Cardiac muscle cell (in vitro differentiated cells and primary cell): ENCODE measurements at places on chromosomes 7 and 10.

GRCh38 chr10:71213761-71214440 lies 1.5 kb downstream of the UNC5B start:
- peaks cover 45% of the 10 kb centered on the region for H3K4me1 ChIP-seq
- peak; percentile 94 for DNase-seq
- no peaks in the 10 kb centered on the region for H3K36me3 ChIP-seq
- peak overlapping the region; percentile 86 for H3K27ac ChIP-seq

DNA sequence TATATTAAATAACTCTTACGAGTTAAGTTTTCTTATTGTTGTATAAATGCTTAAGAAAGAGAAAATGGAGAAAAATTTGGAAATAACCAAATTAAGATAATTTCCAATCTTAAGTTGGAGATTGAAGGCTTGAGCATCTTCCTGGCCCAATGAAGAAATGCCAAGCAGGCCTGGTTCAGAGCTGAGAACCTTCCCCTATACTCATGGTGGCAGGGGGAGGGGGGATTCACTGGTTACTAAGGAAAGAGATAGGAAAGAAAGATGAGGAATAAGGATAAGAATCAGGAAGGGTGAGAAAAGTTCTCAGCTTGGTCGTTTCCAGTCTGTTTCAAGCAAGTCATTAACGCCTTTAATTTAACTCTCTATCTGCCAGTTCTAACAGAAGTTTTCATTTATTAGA lies 166.2 kb downstream of the AVL9 start:
- no peak overlapping the region for H3K27ac ChIP-seq
- no peaks in the 10 kb centered on the region for H3K27me3 ChIP-seq
- peaks cover 6% of the 10 kb centered on the region for H3K4me1 ChIP-seq
- no peak overlapping the region for H3K4me3 ChIP-seq

GRCh38 chr10:108685863-108686531 lies 1237.3 kb downstream of the XPNPEP1 start:
- no peak overlapping the region for H3K27ac ChIP-seq
- H3K27me3 ChIP-seq: no peaks in the 10 kb centered on the region
- DNase-seq: no peak
- H3K4me1 ChIP-seq: no peaks in the 10 kb centered on the region
- H3K36me3 ChIP-seq: no peaks in the 10 kb centered on the region

- no peaks in the 10 kb centered on the region for H3K27me3 ChIP-seq
- H3K4me3 ChIP-seq: no peak overlapping the region
- no peak overlapping the region for H3K27ac ChIP-seq
- no peak for DNase-seq
- no peaks in the 10 kb centered on the region for H3K36me3 ChIP-seq
Observed at GRCh38 chr10:111316722-111317212, 239.9 kb downstream of the ADRA2A start.

DNA sequence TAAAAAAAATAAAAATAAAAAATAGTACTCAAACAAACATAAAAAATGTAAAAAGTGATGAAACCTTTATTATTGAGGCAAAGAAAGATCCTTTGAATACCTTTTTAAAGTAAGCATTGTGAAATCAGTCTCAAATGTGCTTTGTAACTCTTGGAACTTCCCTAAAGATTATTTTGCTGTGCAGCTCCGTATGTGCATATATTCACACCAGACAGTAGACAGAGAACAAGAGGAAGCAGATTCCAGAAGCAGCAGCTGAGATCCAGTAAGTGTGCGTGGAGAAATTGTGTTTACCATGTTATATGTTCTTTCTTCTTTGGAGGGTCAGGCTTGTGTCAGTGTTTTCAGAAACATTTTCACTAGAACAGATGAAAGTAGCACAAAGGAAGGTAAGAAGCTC lies 324.9 kb downstream of the AGMO start:
- H3K27me3 ChIP-seq: no peaks in the 10 kb centered on the region
- no peak for DNase-seq
- H3K27ac ChIP-seq: no peak overlapping the region
- no peak overlapping the region for H3K4me3 ChIP-seq

GRCh38 chr10:88889559-88890337 lies 9.7 kb downstream of the STAMBPL1 start:
- H3K4me1 ChIP-seq: no peaks in the 10 kb centered on the region
- H3K4me3 ChIP-seq: no peak overlapping the region
- H3K27me3 ChIP-seq: no peaks in the 10 kb centered on the region
- no peak for DNase-seq
- no peak overlapping the region for H3K27ac ChIP-seq
